ENCODE measurements at places on chromosomes 1 and 21. TPM values are rescaled to one million over a fixed set of nuclear protein-coding genes. Genes with fewer than 3 reads are reported as not detected.

- H3K4me3 ChIP-seq = no peak overlapping the region
- H3K4me1 ChIP-seq = peaks cover 5% of the 10 kb centered on the region
- no peak overlapping the region for H3K27ac ChIP-seq
- no peaks in the 10 kb centered on the region for H3K36me3 ChIP-seq
- no peak for DNase-seq
Observed at GRCh38 chr1:164660412-164660772, 101.4 kb downstream of the PBX1 start.

GRCh38 chr1:115023593-115023992 lies 6.0 kb upstream of the TSHB start:
- H3K27ac ChIP-seq = no peak overlapping the region
- peaks cover 6% of the 10 kb centered on the region for H3K27me3 ChIP-seq
- no peaks in the 10 kb centered on the region for H3K4me1 ChIP-seq
- H3K4me3 ChIP-seq = no peak overlapping the region
- DNase-seq = no peak

- peaks cover 2% of the 10 kb centered on the region for H3K27me3 ChIP-seq
- peaks cover 25% of the 10 kb centered on the region for H3K4me1 ChIP-seq
- H3K4me3 ChIP-seq = no peak overlapping the region
- H3K27ac ChIP-seq = no peak overlapping the region
- H3K36me3 ChIP-seq = peaks cover 6% of the 10 kb centered on the region
- DNase-seq = no peak
Observed at GRCh38 chr21:34530261-34530660, 18.3 kb upstream of the KCNE1 start.

- no peaks in the 10 kb centered on the region for H3K27me3 ChIP-seq
- no peak for DNase-seq
- H3K4me3 ChIP-seq = no peak overlapping the region
- no peak overlapping the region for H3K27ac ChIP-seq
- no peaks in the 10 kb centered on the region for H3K4me1 ChIP-seq
Observed at GRCh38 chr1:74613894-74614293, 59.7 kb downstream of the ERICH3 start.

- no peaks in the 10 kb centered on the region for H3K27me3 ChIP-seq
- peak overlapping the region; percentile 38 for H3K27ac ChIP-seq
- no peak overlapping the region for H3K4me3 ChIP-seq
- peaks cover 2% of the 10 kb centered on the region for H3K36me3 ChIP-seq
- peak; percentile 75 for DNase-seq
Observed at GRCh38 chr1:26538480-26539412, 9.2 kb downstream of the RPS6KA1 start.

- no peak overlapping the region for H3K27ac ChIP-seq
- no peaks in the 10 kb centered on the region for H3K4me1 ChIP-seq
- no peak for DNase-seq
- H3K4me3 ChIP-seq = no peak overlapping the region
- no peaks in the 10 kb centered on the region for H3K36me3 ChIP-seq
- H3K27me3 ChIP-seq = peaks cover 17% of the 10 kb centered on the region
Observed at GRCh38 chr1:64212031-64212430, 8.6 kb downstream of the UBE2U start.

GRCh38 chr1:176745945-176746344 lies 283.0 kb downstream of the PAPPA2 start:
- DNase-seq = no peak
- no peaks in the 10 kb centered on the region for H3K27me3 ChIP-seq
- H3K4me1 ChIP-seq = no peaks in the 10 kb centered on the region
- H3K27ac ChIP-seq = no peak overlapping the region

- no peaks in the 10 kb centered on the region for H3K4me1 ChIP-seq
- H3K27ac ChIP-seq = no peak overlapping the region
- H3K27me3 ChIP-seq = no peaks in the 10 kb centered on the region
- H3K36me3 ChIP-seq = no peaks in the 10 kb centered on the region
Observed at GRCh38 chr1:60251426-60251825, 177.9 kb upstream of the C1orf87 start.

GRCh38 chr1:54069791-54070170 lies 16.4 kb downstream of the TCEANC2 start:
- H3K27me3 ChIP-seq = no peaks in the 10 kb centered on the region
- DNase-seq = no peak
- H3K4me3 ChIP-seq = no peak overlapping the region

GRCh38 chr1:111174070-111174469 lies 26.4 kb downstream of the DENND2D start:
- H3K4me1 ChIP-seq = peaks cover 29% of the 10 kb centered on the region
- no peak for DNase-seq
- H3K4me3 ChIP-seq = no peak overlapping the region
- H3K27ac ChIP-seq = no peak overlapping the region
- no peaks in the 10 kb centered on the region for H3K27me3 ChIP-seq

DNA sequence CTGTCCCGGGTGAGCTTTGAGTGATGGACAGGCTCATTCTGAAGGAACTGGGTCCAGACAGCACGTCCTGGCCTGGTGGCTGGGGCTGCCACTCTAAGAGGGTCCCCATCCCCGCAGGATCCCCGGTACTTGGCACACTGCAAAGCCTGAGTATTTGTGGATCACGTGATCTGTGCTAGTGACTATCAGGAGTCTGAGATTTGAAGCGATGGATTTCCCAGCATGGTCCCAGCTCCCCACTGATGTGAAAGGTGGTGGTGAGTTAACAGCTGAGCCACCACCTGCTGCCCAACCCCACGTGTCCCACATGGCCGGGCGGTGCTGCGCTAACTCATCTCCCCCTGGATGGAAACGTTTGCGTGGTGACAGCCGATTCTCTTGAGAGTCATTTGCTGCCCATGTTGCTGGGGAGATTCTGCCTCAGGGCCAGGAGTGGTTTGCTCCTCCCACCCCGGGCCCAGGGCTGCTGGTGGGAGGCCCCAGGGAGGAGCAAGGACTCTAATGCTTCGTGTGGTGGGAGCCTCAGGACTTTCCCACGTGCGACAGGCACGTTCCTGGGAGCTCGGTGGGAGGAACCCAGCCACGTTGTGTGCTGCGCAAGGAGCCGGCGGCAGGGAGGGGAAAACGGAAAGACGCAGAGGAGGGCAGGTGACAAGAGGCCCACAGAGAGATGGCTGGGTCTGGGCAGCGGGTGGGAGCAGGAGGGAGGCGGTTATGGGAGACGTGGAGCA lies 15.1 kb downstream of the FAAP20 start:
- H3K4me3 ChIP-seq = no peak overlapping the region
- H3K27ac ChIP-seq = no peak overlapping the region
- peaks cover under 1% of the 10 kb centered on the region for H3K4me1 ChIP-seq
- DNase-seq = no peak
- no peaks in the 10 kb centered on the region for H3K27me3 ChIP-seq
- H3K36me3 ChIP-seq = no peaks in the 10 kb centered on the region

DNA sequence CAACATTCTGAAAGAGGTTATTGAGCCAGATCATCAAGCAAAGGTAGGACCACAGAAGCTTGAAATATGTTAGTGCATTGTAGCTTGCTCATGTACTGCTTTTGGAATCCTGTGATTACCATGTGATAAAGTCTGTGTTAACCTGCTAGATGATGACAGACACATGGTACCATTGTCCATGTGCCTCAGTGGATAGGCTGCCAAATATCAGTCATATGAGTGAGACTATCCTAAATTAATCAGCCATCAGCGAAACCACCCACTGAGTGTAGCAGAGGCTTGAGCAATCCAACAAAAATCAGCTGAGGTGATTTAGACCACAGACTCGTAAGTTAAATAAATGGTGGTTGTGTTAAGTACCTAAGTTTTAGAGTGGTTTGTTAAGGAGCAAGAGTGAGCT lies 32.7 kb upstream of the CRB1 start:
- H3K27ac ChIP-seq = no peak overlapping the region
- no peaks in the 10 kb centered on the region for H3K36me3 ChIP-seq

DNA sequence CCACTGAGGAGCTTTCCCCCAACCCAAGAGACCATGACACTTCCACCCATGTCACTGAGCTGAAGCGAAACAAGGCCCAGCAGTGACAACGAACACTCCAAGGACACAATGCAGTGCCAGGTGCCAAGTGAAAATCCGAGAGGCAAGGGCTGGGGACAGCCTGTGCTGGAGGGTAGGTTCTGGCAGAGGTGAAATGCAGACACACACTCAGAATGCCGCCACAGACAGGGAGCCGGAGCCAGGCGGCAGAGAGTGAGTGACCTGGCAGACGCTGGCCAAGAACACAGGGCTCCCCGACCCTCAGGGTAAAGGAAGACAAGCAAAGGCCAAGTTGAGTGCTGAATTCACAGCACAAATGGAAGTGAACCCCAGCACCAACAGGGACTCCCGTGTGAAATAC lies 78.9 kb downstream of the CD46 start:
- H3K27ac ChIP-seq = peak overlapping the region; percentile 89
- DNase-seq = no peak
- no peak overlapping the region for H3K4me3 ChIP-seq
- no peaks in the 10 kb centered on the region for H3K27me3 ChIP-seq
- H3K36me3 ChIP-seq = peaks cover 17% of the 10 kb centered on the region

GRCh38 chr1:30600706-30601105 lies 122.7 kb downstream of the MATN1 start:
- H3K36me3 ChIP-seq = no peaks in the 10 kb centered on the region
- H3K27me3 ChIP-seq = peaks cover 4% of the 10 kb centered on the region
- no peak overlapping the region for H3K4me3 ChIP-seq
- DNase-seq = no peak
- no peaks in the 10 kb centered on the region for H3K4me1 ChIP-seq
- H3K27ac ChIP-seq = no peak overlapping the region

DNA sequence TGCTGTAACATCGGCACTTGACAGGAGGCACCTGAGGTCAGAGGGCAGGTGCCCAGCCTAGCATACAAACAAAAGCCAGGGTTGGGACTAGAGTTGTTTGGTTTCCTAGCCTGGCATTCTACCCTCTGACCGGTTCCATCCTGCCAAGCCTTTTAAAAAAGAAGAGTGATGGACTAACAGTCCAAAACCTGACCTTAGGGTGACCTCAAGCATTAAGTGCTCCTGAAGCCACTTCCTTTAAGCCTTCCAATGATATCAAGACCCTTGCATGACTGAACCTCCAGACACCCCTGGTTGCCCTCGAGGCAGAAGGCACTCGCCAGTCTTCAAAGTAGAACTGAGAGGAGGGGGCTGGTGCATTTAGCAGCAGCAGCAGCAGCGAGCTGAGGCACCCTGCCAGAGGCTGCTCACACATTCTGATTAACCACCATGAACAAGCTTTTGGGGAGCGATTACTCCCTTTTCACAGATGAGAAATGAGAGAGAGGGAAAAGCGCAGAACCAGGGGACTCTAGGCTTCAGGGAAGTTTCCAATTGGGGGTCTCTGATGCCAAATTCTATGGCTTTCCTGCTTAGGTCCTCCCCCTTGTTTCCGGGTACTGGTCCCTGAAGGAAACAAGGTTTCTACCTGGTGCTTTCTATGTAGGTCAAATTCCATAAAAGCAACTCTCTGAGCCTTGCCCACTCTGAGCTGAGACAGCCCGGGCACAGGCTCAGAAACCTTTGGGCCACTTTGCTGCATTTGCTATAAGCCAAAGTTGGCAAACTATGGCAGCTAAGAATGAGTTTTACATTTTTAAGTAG lies 9.2 kb downstream of the SLC2A1 start:
- peaks cover 94% of the 10 kb centered on the region for H3K4me1 ChIP-seq
- H3K36me3 ChIP-seq = peaks cover 61% of the 10 kb centered on the region
- no peak overlapping the region for H3K4me3 ChIP-seq
- H3K27ac ChIP-seq = peak overlapping the region; percentile 24

DNA sequence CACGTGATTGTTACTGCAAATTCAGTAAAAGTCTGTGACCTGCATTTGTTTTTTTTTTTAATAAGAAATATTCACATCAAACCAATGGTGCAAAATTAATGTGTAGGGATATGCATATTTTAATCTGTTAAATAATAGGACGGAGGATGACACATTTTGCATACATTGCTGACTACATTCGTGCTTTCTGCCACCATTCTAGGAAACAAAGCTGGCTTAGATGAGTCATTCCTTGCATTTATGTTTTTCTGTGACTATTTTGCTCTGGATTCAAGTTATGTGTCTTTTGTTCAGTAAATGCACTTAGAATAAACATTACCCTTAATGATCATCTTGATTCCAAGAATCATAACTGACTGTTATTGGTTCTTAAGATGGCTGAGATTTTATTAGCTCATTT lies 23.9 kb upstream of the CYYR1 start:
- no peak overlapping the region for H3K4me3 ChIP-seq
- DNase-seq = no peak
- no peaks in the 10 kb centered on the region for H3K4me1 ChIP-seq
- H3K27me3 ChIP-seq = no peaks in the 10 kb centered on the region

DNA sequence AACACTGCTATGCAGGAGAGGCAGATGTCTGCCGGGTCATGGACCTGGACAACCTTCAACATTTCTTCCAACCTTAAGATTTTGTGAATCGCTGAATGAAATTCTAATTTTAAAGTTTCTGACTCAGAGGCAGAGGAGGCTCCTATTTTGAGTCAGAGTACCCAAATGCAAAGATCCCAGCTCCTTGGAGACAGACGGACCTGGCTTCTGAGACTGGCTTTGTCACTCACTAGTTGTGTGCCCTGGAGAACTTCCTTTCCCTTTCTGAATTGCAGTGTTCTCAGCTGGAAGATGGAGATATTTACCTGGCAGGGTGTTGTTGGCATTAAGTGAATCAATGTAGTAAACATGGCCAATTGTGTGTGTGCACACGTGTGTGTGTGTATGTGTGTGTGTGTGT lies 51.9 kb downstream of the IER5 start:
- peaks cover 59% of the 10 kb centered on the region for H3K4me1 ChIP-seq
- no peaks in the 10 kb centered on the region for H3K36me3 ChIP-seq
- peaks cover 7% of the 10 kb centered on the region for H3K27me3 ChIP-seq
- peak overlapping the region; percentile 5 for H3K4me3 ChIP-seq
- H3K27ac ChIP-seq = peak overlapping the region; percentile 85

- H3K36me3 ChIP-seq = peaks cover 9% of the 10 kb centered on the region
- H3K27ac ChIP-seq = no peak overlapping the region
- H3K27me3 ChIP-seq = no peaks in the 10 kb centered on the region
- no peak overlapping the region for H3K4me3 ChIP-seq
- DNase-seq = no peak
Observed at GRCh38 chr1:243727503-243728203, 122.4 kb downstream of the AKT3 start.

DNA sequence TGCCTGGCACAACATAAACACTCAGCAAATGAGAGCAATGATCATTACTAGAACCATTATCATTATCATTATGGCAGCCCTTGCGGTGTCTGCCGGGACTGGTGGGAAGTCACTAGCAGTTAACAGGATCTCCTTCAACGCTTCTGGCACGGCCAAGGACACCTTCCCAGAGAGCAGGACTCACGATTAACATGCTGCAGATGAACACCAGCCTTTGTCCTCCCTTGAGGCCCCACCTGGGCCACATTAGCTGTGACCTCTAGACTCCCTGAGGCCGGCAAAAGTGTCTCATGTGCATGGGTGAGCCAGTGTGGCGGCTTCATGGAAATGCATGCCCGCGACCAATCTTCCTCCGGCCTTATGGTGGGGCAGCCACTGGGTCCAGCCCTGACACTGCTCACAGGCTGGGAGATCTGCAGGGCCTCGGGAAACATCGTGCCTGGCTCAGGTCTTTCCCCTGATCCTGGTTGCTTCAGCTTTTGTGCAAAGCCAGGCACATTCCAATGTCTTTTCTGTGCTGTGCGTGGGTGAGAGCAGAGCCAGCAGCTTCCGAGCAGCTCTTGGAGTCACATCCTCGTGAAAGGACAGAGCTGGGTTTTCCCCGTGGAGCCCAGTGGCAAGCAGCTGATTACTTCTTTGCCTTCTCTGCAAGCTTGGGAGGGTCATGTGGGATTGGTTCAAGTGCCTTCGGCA lies 107.3 kb downstream of the HMGB4 start:
- no peaks in the 10 kb centered on the region for H3K36me3 ChIP-seq
- DNase-seq = no peak
- no peaks in the 10 kb centered on the region for H3K4me1 ChIP-seq

Gene GOLT1A
- total RNA-seq = 0.21 TPM

Gene GUCA2A
- total RNA-seq = not detected

Gene LPAR3
- total RNA-seq = 0.23 TPM

Gene ZSCAN20
- total RNA-seq = 3.4 TPM

Gene LRRC39
- total RNA-seq = 0.32 TPM

Gene SETSIP
- not detected for total RNA-seq

Gene ANKRD45
- total RNA-seq = not detected

Gene ANGPTL1
- total RNA-seq = not detected

Gene OR2T11
- total RNA-seq = not detected

Gene CRB1
- 0.09 TPM for total RNA-seq

Gene PKLR
- not detected for total RNA-seq
